Right lobe of liver (tissue), 6 donors: ENCODE measurements at places on chromosomes 1 and 21.

- H3K4me1 ChIP-seq = no peaks in the 10 kb centered on the region
- H3K27me3 ChIP-seq = no peaks in the 10 kb centered on the region
- H3K27ac ChIP-seq = no peak overlapping the region
- no peaks in the 10 kb centered on the region for H3K36me3 ChIP-seq
- no peak overlapping the region for H3K4me3 ChIP-seq
- peak; percentile 80 for DNase-seq
Observed at GRCh38 chr1:205523891-205524793, 19.7 kb downstream of the CDK18 start.

DNA sequence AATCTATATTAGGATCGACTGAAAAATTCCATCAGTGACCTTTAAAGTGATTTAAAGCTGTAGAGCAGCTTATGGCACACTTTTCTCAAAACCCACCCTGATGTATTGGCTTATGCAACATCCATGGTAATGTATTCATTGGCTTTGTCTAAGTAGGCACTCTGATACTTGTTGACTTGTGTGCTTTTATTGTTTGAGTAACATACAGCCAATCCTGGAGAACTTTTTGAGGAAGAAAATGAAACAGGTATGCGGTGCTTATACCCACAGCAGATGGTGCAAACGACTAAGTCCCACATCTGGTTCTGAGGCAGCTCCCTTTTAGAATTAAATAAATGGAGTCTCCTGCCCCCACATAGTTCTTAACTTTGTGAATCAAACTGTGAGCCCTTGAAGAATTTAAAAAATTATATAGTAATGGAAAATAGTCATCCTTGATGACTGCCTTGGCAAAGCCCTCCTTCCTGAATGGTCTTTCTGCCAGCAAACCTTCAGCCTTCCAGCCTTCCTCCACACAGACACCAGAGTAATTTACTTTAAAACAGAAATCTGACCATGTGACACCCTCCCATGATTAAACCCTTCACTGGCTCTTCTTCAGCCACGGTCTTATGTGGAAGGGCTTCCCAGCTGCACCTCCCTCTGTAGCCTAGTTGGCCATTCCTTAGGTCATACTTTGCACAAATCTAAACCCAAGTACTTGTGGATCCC is 116.0 kb downstream of the BCAR3 start:
- no peak overlapping the region for H3K27ac ChIP-seq
- no peaks in the 10 kb centered on the region for H3K27me3 ChIP-seq
- H3K4me3 ChIP-seq = no peak overlapping the region
- H3K36me3 ChIP-seq = no peaks in the 10 kb centered on the region
- DNase-seq = no peak
- H3K4me1 ChIP-seq = no peaks in the 10 kb centered on the region

- H3K4me3 ChIP-seq = no peak overlapping the region
- no peaks in the 10 kb centered on the region for H3K27me3 ChIP-seq
- H3K4me1 ChIP-seq = no peaks in the 10 kb centered on the region
- H3K36me3 ChIP-seq = no peaks in the 10 kb centered on the region
- no peak overlapping the region for H3K27ac ChIP-seq
Observed at GRCh38 chr1:50523548-50523947, 100.3 kb upstream of the DMRTA2 start.

GRCh38 chr1:92736395-92736794 is 48.5 kb downstream of the EVI5 start:
- no peaks in the 10 kb centered on the region for H3K27me3 ChIP-seq
- H3K4me1 ChIP-seq = no peaks in the 10 kb centered on the region
- no peak for DNase-seq

DNA sequence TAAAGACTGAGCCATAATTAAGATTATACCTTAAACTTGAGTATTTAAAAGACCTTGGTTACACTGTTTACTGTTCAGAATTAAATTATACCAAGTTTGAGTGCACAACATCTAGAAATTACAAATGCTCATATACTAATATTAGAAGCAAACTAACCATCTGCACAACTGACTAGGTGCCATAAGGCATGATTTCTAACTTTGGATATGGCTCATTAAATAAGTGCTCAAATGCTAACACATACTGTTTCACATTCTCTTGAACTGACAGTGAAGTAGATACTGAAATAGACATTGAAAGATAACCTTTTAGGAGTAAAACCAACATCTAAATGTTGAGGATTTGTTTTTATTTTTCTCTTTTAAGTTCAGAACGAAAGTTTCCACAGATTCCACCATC is 74.1 kb downstream of the PRKAA2 start:
- no peak overlapping the region for H3K27ac ChIP-seq
- no peak for DNase-seq
- H3K27me3 ChIP-seq = no peaks in the 10 kb centered on the region
- no peak overlapping the region for H3K4me3 ChIP-seq
- H3K36me3 ChIP-seq = no peaks in the 10 kb centered on the region
